Karpas-422 (cell line): ENCODE measurements at places on chromosomes 13 and 19. TPM values are rescaled to one million over a fixed set of nuclear protein-coding genes. Genes with fewer than 3 reads are reported as not detected.

The TTC9B gene
- total RNA-seq = not detected in 2 replicates

The VSTM1 gene
- not detected in 2 replicates for total RNA-seq

- peaks cover 21% of the 10 kb centered on the region for H3K4me1 ChIP-seq
- H3K27me3 ChIP-seq = no peaks in the 10 kb centered on the region
- H3K36me3 ChIP-seq = no peaks in the 10 kb centered on the region
- peak overlapping the region; percentile 59 for H3K27ac ChIP-seq
- 0 out of 2 replicates have a peak overlapping the region, but pooled peaks have one; percentile 7 for H3K4me3 ChIP-seq
Measured at GRCh38 chr13:40069173-40070044, 413.9 kb downstream of the COG6 start.

- H3K36me3 ChIP-seq = no peaks in the 10 kb centered on the region
- DNase-seq = no peak
- no peak overlapping the region for H3K4me3 ChIP-seq
- peaks cover 13% of the 10 kb centered on the region for H3K4me1 ChIP-seq
Measured at GRCh38 chr19:4012092-4012974, 4.8 kb downstream of the PIAS4 start.

DNA sequence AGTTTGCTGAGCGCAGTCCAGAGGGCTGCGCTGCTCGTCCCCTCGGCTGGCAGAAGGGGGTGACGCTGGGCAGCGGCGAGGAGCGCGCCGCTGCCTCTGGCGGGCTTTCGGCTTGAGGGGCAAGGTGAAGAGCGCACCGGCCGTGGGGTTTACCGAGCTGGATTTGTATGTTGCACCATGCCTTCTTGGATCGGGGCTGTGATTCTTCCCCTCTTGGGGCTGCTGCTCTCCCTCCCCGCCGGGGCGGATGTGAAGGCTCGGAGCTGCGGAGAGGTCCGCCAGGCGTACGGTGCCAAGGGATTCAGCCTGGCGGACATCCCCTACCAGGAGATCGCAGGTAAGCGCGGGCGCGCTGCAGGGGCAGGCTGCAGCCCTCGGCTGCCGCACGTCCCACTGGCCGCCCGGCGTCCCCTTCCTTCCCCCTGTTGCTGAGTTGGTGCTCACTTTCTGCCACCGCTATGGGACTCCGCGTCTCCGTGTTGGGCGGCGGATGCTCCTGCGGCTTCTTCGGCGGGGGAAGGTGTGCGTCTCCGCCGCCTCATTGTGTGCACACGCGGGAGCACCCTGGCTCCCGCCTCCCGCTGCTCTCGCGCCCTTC, 772 bp downstream of the GPC6 start:
- no peak overlapping the region for H3K27ac ChIP-seq
- H3K36me3 ChIP-seq = no peaks in the 10 kb centered on the region
- DNase-seq = no peak
- no peak overlapping the region for H3K4me3 ChIP-seq

- H3K4me1 ChIP-seq = no peaks in the 10 kb centered on the region
- DNase-seq = no peak
- no peak overlapping the region for H3K27ac ChIP-seq
- no peaks in the 10 kb centered on the region for H3K27me3 ChIP-seq
- H3K4me3 ChIP-seq = no peak overlapping the region
- H3K36me3 ChIP-seq = peaks cover 66% of the 10 kb centered on the region
Measured at GRCh38 chr13:102658660-102659059, 36.2 kb downstream of the METTL21C start.
